Amniotic stem cell (primary cell): ENCODE measurements at places on chromosomes 1 and 21.
A peak's percentile ranks its signal among the peaks of the same experiment; 100 is the strongest.

DNA sequence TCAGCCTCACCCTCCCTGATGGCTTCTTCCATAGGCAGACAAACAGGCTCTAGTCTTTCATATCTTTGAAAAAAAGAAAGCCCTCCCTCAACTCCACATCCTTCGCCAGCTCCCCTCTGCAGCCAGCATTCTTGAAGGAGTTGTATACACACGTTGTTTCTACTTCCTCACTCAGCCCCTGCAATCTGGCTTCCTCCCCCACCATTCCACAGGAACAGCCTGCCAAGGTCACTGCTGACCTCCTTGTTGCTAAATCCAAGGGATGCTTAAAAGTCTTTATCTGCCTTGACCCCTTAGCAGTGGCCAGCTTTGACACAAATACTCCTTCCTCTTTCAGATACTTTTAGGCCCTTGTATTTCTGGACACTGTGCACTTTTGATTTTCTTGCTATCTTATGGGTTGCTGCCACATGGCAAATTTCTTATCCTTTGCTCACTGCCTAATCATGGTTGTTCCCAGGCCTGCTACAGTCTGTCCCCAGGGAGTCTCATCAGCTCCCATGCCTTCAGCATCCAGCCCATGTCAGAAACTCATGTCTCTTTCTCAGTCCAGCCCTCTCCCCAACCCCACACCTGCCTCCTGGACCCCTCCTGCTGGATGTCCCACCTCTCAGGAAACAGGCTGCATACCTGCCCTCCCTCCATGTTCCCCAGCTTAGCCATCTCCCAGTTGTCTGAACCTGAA, 8.3 kb downstream of the FAM229A start:
- no peak for DNase-seq

DNA sequence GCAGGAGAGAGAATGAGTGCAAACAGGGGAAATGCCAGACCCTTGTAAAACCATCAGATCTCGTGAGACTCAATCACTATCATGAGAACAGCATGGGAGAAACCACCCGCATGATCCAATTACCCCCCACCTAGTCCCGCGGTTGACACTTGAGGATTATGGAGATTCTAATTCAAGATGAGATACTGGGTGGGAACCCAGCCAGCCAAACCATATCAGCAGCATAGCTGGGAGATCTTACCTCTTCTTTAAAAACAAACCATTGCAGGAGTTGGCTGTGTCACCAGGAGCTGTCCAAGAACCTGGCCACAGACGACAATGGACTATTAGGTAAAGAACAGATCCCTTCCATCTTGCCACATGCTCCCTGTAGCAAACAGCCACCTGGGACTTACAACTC, 422.7 kb downstream of the MATN1 start:
- DNase-seq: no peak

GRCh38 chr1:210373878-210374599, 45.3 kb downstream of the HHAT start:
- DNase-seq: peak; percentile 79

DNA sequence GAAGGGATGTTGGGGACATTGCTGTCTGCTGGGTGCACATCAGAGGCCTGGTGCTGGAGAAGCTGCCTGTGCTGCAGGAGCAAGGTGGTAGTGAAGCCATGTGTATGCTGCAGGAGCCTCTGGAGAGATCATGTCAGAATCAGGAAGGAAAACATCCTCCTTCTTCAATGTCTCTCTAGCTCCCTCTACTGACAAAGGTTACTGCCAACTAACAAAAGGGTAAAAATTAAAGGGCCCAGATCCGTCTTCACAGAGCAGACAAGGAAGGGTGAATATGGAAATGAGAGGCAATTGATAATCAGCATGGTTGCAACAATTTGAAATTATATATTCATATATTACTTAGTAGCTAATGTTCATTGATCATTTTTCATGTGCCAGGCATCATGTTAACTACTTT, 32.2 kb downstream of the FAM177B start:
- DNase-seq: no peak

DNA sequence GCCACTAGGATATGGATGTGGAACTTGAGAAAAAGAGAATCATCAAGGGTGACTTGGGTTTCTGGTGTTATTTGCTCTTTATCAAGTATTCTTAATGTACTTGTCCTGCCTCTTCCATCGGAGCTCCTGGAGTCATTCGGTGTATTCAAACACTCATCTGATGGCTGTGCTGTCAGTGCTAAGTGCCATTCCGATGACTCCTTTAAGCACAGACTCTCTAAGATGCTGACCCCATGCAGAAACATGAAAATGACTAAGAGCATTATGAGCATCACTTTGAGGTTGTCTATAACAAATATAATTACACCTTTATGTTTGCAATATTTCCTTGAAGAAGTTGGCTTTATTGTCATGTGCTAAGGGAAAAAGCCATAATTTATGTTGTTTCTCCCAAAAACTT, 11.3 kb upstream of the RPL5 start:
- no peak for DNase-seq

DNA sequence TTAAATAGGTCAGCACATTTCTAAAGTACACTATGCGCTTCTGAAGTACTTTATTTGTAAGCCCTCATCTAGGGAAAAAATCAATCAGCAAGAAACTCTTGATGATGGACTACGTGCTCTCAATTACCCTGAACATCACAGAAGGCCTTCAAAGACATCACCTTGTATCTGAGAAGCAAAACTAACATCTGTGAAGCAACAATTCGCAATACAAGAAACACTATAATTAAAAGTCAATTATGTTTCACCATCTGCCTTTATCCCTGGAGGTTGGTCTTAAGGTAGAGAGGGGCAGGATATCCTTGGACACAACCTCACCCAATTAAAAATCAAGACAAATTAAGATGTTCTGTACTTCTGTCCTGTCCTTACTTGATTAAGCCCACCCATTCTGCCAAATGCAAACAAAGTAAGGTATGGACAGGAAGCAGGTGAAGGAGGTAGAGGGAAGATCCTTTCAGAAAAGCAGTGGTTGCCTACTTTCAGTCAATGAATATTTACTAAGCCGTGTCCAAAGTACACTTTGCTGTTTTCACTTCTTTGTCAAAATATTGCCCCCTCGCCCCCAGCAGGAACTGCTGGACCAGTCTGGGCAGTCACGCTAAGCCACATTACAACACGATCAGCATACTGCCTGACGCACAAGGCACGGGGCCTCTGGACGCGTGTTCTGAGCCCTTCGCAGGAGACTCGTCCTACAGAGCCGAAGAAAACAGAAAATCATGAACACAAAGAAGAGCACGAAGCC, 887 bp downstream of the SLC19A2 start:
- peak; percentile 14 for DNase-seq

- DNase-seq: no peak
Observed at GRCh38 chr1:56320464-56321149, 258.8 kb downstream of the PLPP3 start.

DNA sequence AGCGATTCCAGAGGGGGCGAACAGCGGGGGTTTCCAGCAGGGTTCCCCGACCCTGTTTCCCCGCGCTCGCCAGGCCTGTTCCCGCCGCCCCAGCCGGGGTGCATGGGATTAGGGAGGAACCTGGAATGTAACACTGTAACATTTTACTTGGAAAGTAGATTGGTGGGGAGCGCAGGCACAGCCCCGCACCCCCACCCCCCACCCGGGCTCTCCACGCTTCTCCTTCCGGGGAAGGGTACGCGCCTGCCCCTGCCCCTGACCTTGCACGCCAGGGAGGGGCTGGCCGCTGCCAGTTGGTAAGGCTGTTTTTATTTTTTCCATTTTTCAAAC, 427 bp downstream of the FAM3B start:
- DNase-seq: no peak

- DNase-seq: no peak
Observed at GRCh38 chr21:36048357-36048756, 12.0 kb downstream of the SETD4 start.

- DNase-seq: no peak
Observed at GRCh38 chr1:93531193-93531592, 83.3 kb downstream of the FNBP1L start.

GRCh38 chr1:43853161-43853921, 80.3 kb upstream of the ARTN start:
- no peak for DNase-seq

DNA sequence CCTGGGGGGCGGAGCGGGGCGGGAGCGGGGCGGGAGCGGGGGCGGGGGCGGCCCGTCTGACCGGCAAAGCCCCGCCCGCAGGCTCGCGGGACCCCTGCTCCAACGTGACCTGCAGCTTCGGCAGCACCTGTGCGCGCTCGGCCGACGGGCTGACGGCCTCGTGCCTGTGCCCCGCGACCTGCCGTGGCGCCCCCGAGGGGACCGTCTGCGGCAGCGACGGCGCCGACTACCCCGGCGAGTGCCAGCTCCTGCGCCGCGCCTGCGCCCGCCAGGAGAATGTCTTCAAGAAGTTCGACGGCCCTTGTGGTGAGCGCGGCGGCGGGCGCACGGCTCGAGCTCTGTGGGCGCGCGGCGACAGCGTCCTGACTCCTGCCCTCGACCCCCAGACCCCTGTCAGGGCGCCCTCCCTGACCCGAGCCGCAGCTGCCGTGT, 21.2 kb downstream of the AGRN start:
- DNase-seq: no peak

DNA sequence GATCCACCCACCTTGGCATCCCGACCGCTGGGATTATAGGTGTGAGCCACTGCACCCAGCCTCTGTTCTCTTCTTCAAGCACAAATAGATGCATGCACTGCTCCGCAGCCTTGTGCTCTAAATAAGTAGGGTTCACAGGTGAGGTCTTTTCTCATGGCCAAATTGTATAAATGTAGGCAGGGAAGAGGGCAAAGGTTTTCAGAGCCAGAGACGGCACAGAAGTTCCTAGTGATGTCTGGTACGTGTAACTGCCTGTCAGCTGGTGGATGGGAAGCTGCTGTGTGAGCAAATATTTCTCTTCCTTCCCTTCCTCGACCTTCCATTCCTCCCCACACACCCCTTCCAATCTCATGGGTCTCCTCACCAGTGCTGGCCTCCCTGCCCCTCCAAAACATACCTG, 70.8 kb upstream of the FAM20B start:
- no peak for DNase-seq

- no peak for DNase-seq
Observed at GRCh38 chr1:14605945-14606344, 7.5 kb downstream of the KAZN start.

DNA sequence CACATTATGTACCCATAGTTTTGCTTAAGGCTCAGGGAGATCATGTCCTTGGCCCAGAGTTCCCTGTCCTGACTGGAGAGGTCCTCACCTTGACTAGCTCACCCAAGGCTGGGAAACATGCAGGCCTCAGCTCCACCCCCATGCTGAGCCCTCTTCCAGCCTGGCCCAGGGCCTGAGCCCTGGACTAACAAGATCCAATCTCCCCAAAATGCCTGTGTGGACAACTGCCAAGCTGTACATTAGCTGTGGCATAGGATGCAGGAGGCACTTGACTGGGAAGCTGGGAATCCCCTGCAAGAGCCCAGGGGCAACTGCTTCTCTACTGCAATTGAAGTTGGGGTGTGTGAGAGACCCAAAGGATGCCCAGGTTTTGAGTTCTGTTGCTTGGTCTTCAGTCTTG, 2.1 kb downstream of the LINGO4 start:
- DNase-seq: no peak

- DNase-seq: no peak
Observed at GRCh38 chr1:183801649-183802048, 3.3 kb upstream of the RGL1 start.

DNA sequence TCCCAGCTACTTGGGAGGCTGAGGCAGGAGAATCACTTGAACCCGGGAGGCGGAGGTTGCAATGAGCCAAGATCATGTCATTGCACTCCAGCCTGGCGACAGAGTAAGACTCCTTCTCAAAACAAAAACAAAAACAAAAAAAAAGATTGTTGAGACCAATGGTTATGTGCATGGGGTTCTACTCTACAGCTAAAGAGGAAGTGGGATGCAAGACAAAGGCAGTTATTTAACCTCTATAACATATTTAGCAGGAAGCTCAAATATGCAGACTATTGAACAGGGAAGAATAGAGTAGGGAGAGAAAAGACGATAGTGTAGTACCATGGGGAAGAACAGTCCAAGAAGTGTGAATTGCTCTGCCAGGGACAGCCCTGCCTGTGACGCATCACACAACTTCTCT, 227.7 kb downstream of the SMYD3 start:
- DNase-seq: no peak

- peak; percentile 53 for DNase-seq
Observed at GRCh38 chr1:201275253-201275666, 8.0 kb upstream of the PKP1 start.

DNA sequence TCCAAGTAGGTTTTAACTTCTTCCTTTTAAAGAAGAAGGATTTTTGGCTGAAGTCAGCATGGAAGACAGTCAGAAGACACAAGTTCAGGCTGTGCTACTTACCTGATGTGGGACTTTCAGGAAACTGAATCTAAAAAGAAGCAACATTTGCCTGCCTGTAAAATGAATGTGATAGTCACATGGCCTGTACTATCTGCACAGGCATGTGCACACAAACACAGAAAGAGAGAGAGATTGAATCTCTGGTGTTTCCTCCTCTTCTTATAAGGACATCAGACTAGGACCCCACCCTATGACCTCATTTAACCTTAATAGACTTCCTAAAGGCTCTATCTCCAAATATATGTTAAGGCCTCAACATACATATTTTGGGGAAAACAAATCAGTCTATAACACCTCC, 542.9 kb downstream of the PLPP3 start:
- DNase-seq: no peak

GRCh38 chr1:25615172-25615541, 1.4 kb upstream of the MAN1C1 start:
- no peak for DNase-seq

GRCh38 chr1:28450561-28450960, 55.3 kb upstream of the RCC1 start:
- no peak for DNase-seq

- DNase-seq: no peak
Observed at GRCh38 chr1:157170677-157171515, 32.7 kb upstream of the ETV3 start.

GRCh38 chr1:216984536-216984935, 261.3 kb upstream of the ESRRG start:
- no peak for DNase-seq

DNA sequence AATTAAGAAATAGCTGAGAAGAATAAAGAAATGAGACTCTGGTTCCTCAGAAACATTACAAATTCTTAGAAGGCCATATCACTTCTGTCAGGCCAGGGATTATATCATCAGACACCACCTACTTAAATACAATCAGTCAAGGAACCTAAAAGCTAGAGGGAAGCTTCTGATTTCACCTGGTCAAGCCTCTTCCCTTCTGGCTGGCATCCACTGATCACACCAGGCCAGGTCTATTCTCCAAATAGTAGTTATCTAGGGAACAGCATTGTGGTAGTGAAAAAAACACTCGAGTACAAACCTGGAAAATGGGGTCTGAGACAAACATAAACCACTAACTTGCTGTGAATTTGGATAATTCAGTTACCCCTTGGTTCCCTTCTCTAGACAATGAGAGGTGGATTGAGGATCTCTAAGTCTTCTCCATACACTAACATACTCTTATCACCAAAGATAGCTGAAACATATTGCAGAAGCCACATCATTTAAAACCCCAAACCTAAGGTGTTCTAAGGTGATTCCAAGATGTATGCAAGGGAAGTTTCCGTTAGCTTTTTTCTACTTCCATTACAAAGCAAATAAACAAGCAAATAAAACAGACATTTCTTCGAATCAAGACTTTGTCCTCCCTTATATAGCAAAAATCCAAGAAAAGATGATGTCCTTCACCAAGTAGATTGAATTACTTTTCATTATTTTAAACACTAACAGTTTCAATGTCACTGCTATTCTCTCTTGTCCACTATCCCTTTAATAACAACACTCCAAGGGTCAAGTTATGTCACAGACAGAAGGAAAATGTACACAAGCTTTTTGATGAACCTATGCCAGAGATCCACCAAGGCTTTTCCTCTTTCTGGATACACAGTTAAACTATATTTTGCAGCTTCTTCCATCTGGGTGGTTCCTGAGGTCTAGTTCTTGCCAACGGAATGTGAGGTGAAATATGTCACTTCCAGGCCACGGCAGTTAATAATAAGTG, 212.9 kb downstream of the KCNH1 start:
- no peak for DNase-seq
